ENCODE measurements at places on chromosomes 3 and 15.
A peak's percentile ranks its signal among the peaks of the same experiment; 100 is the strongest.

DNA sequence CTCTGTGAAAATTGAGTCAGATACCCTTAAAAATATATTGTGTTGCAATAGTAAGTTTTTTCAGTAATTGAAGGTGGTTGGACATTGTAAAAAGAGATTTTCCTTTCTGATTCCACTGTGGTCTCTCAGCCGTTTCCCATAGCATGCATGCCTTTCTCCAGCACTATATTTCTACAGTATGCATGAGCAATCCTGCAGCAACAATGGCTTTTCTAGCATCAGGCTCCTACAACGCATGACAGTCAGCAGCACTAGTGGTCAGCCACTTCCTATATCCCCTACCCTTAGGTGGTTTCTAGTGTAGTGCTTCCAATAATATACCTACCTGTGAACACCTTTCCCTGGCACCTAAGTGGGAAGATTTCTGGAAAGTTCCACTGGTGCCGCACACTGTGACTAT lies 55.4 kb upstream of the SNRPN start:
- no peak for DNase-seq

DNA sequence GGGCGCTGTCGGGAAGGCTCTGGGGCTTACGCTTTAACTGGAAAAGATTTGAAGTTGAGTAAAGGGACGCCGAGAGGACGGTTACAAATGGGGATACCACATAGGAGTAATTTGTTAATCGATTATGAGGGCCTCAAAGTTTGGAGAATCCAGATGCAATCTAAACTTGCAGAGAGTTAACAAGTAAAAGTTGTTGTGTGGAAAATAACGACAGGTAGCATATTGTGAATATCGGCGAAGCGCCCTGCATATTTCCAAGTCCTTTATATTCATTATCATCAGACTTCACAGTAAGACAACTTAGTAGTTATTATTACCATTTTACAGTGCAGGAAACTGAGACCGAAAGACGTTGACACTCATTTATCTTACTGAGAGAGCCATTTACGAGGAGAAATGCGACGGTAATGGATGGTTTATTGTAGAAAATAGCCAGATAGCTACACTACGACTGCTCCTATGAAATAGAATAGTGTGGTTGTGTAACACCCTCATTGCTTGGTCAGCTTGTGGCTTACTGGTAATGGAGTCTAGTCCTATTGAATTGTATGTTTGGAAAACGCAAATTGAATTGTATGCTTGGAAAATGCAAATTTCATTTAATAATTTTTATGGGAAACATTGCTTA lies 700 bp downstream of the MKRN2 start:
- DNase-seq: no peak

DNA sequence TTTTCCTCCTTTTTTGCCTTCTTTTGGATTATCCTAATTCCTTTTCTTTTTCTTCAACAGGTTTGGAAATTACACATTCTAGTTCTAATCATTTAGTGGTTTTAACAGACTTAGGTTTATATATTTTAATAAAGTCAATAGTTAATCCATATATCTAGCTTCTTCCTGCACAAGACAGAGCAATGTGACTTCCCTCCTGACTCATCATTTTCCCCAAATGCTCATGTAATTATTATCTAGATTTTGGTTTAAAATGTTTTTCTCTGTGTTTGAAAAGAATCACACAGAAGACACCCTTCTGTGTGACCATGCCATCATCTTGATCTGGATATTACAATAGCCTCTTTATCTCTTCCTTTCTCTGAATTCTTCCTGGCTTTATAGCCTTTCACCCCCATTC lies 28.6 kb upstream of the SSR3 start:
- DNase-seq: no peak

GRCh38 chr3:23183731-23184130 lies 19.4 kb upstream of the UBE2E2 start:
- DNase-seq: no peak

DNA sequence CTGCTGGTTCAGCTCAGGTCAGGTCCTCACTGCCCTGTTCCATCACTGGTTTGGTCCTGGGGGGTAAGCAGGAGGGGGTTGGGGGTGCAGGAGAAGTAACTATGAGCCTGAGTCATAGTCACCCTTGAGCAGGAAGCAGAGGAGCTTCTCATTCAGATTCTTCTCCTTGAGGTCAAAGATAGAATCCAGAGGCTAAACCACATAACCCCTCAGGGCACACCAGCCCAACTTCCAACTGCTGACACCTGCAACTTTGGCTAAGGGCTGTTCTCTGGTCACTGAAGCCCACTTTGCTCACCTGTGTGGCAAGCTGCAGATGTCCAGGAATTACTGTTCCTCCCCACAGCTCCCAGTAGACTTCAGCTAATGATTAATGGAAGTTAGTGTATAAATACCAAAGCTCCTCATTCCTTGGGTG lies 48.8 kb upstream of the LRRFIP2 start:
- no peak for DNase-seq

- DNase-seq: no peak
Measured at GRCh38 chr15:45157974-45158373, 28.2 kb downstream of the DUOX1 start.

GRCh38 chr15:74314795-74315438 lies 52.5 kb downstream of the CYP11A1 start:
- no peak for DNase-seq

DNA sequence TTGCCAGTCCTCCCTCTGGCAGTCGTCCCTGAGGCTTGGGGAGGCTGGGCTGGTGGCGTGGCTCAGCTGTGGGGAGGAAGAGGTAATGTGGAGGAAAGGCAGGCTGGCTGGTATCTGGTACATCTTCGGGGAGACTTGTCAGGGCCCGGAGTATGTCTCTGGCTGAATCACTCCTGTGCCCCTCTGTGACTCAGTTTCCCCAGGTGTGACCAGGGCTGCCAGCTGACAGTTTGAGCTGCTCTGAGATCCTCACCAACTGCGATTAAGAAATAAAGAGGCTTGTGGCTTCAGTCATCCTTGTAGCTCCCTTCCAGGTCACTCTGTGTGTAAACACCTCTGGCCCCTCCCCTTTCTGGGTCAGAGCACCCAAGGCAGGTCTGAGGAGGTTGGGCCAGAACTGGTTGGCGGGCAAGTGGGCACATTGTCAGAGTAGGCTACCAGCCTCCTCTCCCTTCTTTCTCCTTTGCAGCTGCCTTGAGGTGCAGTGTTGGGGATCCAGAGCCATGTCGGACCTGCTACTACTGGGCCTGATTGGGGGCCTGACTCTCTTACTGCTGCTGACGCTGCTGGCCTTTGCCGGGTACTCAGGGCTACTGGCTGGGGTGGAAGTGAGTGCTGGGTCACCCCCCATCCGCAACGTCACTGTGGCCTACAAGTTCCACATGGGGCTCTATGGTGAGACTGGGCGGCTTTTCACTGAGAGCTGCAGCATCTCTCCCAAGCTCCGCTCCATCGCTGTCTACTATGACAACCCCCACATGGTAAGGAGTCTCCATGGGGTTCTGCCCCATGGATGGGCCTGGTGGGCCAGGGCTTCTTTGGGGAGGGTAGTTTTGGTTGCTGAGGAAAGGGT lies 3.0 kb downstream of the TEX264 start:
- DNase-seq: no peak

DNA sequence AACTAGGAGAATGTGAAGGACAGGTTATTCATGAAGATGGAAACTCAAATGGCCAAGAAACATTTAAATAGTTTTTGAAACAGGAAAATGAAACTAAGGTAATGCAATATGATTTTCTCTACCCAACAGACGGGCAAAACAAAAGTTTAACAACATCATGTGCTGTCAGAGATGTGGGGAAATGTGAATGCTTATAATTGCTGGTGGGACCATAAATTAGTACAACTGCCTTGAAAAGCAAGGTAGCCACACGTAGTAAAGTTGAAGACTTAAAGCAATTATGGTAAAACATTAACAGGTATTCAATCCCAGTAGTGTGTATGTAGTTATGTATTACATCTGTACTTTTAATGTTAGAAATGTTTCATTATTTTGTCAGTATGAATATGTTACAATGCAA lies 57.0 kb upstream of the C3orf80 start:
- no peak for DNase-seq

DNA sequence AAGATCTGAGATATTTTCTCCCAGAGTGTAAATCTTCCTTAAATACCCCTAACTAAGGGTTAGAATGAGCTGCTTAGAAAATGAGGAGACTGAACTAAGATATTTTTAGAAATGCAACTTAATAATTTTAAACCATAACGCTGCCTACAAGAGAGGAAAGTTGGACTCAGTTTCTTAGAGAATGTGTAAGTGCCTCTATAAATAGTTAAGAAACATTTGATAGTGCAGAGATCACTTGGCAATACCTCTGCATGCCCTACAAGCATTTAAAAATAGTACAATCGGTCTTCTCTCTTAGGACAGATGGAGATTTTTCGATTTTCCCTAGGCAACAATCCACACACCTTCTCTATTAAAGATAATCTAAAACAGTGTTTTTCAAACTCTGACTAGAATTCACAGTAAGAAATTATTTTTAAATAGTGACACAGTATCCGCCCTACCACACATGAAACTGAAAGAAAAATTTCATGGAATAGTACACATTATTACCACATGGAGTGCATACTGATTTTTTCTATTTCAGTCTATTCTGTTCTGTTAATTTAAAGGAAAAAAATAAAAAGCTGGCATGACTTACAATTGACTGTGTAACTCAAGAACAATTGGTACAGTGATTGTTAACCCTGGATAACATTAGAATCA lies 83.2 kb downstream of the GADL1 start:
- no peak for DNase-seq

- DNase-seq: no peak
Measured at GRCh38 chr3:144394032-144394431, 422.4 kb downstream of the DIPK2A start.

DNA sequence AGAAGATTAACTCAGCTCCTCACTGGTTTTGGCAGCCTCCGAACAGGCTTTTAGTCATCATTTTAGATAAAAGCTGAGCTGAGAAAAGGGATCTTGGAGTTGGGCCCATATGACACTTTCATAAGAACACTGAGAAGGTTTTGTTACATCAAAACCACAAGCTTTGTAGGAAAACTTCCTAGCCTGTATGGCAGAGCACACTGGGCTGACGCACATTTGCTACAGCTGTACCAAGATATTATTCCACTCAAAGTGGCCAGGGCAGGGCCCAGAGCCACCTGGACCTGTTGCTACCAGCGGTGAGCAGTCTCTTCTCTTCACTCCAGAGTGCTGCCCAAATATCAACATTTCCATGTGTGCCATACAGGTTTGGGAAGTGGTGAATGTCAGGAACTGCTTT lies 160.5 kb upstream of the CCDC54 start:
- DNase-seq: no peak

- DNase-seq: no peak
Measured at GRCh38 chr3:144636833-144637232, 665.2 kb downstream of the DIPK2A start.

DNA sequence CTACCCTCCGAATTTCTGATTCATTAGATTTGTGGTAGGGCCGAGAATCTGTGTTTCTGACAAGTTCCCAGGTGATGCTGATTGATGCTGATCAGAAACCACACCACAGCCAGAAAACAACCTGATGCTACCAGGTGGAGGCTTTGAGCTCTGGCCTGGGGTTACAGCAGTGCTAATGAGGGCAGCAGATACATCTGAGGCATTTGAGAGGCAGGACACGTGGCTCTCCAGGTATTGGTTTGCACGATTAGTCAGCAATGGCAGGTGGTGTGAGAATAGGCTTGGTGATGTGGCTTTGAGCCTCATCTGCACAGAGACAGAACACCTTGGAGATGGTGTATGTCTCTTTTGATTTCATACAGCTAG lies 78.8 kb upstream of the THBS1 start:
- no peak for DNase-seq

GRCh38 chr3:196639483-196640296 lies at the start of gene NRROS:
Gene NRROS, plus strand, starts transcription at chr3:196639694. Its CDS starts 14,846 bp downstream, at chr3:196654540.
- DNase-seq: peak; percentile 40

DNA sequence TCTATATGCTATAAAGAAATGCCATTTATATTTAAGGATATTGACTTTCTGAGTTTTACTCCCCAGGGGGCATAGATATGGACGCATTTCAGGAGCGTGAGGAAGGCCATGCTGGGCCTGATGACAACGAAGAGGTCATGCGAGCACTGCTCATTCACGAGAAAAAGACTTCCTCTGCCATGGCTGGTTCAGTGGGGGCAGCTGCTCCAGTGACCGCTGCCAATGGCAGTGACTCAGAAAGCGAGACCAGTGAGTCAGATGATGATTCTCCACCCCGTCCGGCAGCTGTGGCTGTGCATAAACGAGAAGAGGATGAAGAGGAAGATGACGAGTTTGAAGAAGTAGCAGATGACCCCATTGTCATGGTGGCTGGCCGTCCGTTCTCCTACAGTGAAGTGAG lies 38.4 kb downstream of the GTF2E1 start:
- no peak for DNase-seq

DNA sequence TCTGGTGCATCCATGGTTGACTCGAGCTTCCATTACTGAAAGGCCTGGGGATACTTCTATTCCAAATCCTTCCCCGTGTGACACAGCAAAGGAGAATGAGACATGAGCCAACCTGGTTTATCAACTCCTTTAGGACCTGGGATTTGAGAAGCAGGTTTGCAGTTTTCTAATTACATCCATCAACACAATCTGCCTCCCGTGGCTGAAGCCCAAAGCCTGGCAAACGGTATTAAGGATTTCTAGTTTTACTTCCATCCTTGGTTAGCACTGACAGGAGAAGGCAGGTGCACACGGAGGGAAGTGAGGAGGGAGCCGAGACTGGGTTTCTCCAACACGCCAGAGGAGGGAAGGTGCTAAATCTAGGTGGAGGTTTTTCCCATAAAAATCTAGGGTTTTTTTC lies 79.0 kb downstream of the MYLK start:
- no peak for DNase-seq

DNA sequence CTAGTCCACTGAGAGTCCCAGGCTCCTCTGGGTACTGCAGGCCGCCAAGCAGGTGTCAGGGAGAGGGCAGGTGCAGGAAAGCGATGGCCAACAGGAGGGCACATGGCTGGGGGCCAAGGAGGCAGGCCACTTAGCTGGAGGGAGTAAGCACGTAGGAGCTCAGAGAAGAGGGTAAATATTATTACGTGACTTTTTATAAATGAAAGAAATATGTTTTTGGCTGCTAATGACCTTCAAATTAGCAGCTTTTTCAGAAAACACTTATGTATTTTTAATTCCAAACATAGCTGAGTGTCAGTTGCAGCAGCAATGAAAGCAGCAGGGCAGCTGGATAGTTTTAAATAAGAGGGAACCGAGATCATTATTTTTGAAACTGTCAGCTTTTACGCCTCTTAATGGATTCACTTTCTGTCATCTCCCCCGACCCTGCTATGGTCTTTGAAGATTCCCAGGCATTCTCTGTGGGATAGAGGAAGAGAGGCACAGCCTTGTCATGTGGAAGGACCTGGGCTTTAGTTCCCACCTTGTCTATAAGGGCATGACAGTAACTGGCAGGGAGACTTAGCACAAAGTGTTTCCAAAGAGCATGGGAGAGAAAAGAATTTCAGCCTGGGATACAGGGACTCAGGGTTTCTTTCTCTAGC lies 477.1 kb downstream of the EPHB1 start:
- DNase-seq: no peak

Data from stimulated activated CD8-positive, alpha-beta memory T cell treated with anti-CD3 and anti-CD28 coated beads, Interleukin-2, amount 100 ng/mL, for 1 hour (primary cell).